HS-5 (cell line): ENCODE measurements at places on chromosomes 5 and 9.

GRCh38 chr9:129250786-129251185, 72.7 kb upstream of the IER5L start:
- DNase-seq, result no peak

DNA sequence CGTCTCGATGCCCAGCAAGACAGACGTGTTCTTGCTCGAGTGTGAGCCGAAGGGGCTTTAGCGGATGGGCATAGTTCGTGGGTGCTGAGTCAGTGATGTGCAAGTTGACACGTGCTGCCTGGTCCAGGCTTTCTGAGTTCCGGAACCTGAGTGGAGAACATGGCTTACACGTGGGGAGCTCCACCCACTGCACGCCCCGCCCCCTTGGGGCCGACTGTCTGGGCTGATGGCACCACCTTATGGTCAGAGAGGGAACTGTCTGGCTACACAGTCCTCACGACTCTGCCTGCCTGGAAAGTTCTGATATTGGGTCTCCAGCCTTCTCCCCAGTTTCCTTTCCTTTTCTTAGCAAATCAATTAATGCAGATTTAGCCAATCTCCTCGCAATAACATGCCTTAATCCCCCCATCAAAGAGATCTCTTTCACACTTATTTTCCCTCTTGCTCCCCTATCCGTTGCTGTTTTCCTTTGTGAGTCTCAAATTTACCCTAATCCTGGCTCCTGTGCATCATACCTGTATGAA, 3.8 kb upstream of the STC2 start:
- peak; percentile 53 for DNase-seq

GRCh38 chr5:103315455-103315854, 56.9 kb downstream of the MACIR start:
- no peak for DNase-seq

GRCh38 chr5:172113036-172113435, 75.0 kb downstream of the STK10 start:
- no peak for DNase-seq

GRCh38 chr5:133756036-133756435, 143.7 kb upstream of the FSTL4 start:
- no peak for DNase-seq

GRCh38 chr5:118722122-118723020, 266.0 kb downstream of the DTWD2 start:
- no peak for DNase-seq

- no peak for DNase-seq
Measured at GRCh38 chr5:93777620-93778019, 36.2 kb upstream of the POU5F2 start.

DNA sequence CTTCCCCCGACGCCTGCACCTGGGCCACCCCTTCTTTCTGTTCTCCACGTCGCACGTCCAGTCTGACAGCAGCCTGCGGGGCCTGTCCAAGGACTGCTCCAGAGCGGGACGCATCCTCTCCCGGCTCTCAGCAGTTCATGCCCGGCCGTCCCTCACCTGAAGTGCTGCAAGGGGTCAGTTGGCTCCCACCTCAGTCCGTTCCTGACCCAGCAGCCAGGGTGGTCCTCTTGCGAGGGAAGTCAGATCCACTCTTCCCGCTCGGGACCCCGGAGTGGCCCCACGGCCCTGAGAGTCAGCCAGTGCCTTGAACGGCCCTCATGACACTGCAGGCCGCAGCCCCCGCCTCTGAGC, 249.7 kb upstream of the IRX4 start:
- no peak for DNase-seq

- no peak for DNase-seq
Measured at GRCh38 chr5:19519448-19519847, 468.6 kb downstream of the CDH18 start.

- no peak for DNase-seq
Measured at GRCh38 chr9:80435591-80435990, 863.8 kb downstream of the TLE4 start.
